NCI-H1092 treated with DMSO at 0.1 percent for 48 hours (cell line): ENCODE measurements at places on chromosomes 4 and X.

DNA sequence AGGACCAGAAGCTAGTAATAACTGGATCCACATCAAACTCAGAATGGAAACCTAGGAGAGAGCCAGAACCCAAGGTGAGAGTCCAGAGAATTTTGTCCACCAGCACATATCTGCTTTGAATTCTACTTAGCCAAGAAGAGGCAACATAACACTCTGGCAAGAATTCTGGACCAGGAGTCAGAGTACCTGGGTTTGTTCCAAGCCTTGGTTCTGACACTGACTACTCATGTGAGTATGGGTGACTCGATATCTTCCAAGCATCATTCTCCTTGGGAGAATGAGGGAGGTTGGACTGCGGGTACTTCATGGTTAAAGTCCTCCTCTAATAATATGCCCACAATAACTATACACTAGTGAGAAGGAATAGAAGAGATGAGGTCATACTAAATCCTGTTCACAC, 144.0 kb upstream of the JADE1 start:
- no peak for DNase-seq

- no peak for DNase-seq
Measured at GRCh38 chr4:30924495-30924894, 204.3 kb downstream of the PCDH7 start.

- DNase-seq, result no peak
Measured at GRCh38 chr4:56686537-56687231, 5.6 kb upstream of the HOPX start.

GRCh38 chr4:143185253-143186107, 763 bp downstream of the USP38 start:
- no peak for DNase-seq

GRCh38 chr4:175325230-175325629, 407.1 kb downstream of the ADAM29 start:
- DNase-seq, result no peak

DNA sequence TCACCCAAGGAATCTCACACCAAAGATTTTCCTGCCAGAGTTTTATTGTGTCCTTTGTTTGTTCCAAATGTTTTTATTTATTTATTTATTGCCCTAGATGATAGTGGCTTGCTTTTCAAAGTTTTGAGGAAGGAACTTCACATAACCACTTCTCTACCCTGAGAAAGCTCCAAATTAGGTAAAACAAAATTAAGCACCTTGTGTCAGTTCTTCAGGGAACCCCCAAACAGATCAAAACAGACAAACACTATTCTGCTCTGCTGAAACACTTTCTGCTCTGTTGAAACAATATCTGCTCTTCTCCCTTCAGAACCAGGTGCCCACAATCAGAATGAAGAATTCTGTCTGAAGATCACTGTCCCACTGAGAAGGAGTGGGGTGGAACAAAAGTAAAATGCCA, 16.5 kb upstream of the CYBB start:
- no peak for DNase-seq

GRCh38 chr4:59834943-59835342, 1365.2 kb upstream of the ADGRL3 start:
- DNase-seq, result no peak

- no peak for DNase-seq
Measured at GRCh38 chr4:4574792-4575191, 32.9 kb upstream of the STX18 start.

- no peak for DNase-seq
Measured at GRCh38 chrX:11754958-11755645, 2.9 kb upstream of the MSL3 start.

- no peak for DNase-seq
Measured at GRCh38 chrX:119398974-119399771, at the start of gene SLC25A43. Gene SLC25A43, plus strand, starts transcription at chrX:119399336. Its CDS starts 68 bp downstream, at chrX:119399404.
